ENCODE measurements at places on chromosomes 12 and 14.
A peak's percentile ranks its signal among the peaks of the same experiment; 100 is the strongest.

GRCh38 chr14:61644834-61645233 is 50.5 kb upstream of the HIF1A start:
- no peak for DNase-seq

- peak; percentile 51 for DNase-seq
Observed at GRCh38 chr12:93857279-93857938, 180.2 kb downstream of the CRADD start.

GRCh38 chr12:5554711-5555110 is 122.8 kb downstream of the NTF3 start:
- DNase-seq, result peak; percentile 72

DNA sequence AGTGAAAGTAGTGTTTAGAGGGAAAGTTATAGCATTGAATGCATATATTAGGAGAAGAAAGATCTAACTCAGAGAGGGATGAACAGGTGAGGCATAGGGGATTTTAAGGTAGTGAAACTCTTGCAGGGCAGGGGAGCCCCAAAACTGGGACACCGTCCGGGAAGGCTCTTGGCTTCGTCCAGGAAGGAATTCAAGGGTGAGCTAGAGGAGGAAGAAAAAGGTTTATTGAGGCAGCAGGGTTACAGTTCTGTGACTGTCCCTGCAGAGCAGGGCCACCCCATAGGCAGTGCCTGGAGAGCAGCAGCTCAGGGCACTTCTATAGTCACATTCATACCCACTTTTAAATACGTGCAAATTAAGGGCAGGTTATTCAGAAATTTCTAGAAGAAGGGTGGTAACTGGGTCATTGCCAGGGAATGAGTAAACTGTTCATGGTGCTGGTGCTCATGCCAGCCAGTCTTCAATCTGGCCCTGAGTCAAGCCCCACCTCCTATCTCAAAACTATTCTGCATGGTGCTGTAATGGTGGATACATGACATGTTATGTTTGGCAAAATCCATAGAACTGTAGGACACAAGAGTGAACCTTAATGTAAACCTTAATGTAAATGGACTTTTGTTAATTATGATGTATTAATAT is 1.2 kb upstream of the OAS1 start:
- DNase-seq, result no peak

- DNase-seq, result no peak
Observed at GRCh38 chr12:116365114-116365513, 87.6 kb upstream of the MED13L start.

- peak; percentile 14 for DNase-seq
Observed at GRCh38 chr12:80282761-80283160, 161.3 kb upstream of the PTPRQ start.

DNA sequence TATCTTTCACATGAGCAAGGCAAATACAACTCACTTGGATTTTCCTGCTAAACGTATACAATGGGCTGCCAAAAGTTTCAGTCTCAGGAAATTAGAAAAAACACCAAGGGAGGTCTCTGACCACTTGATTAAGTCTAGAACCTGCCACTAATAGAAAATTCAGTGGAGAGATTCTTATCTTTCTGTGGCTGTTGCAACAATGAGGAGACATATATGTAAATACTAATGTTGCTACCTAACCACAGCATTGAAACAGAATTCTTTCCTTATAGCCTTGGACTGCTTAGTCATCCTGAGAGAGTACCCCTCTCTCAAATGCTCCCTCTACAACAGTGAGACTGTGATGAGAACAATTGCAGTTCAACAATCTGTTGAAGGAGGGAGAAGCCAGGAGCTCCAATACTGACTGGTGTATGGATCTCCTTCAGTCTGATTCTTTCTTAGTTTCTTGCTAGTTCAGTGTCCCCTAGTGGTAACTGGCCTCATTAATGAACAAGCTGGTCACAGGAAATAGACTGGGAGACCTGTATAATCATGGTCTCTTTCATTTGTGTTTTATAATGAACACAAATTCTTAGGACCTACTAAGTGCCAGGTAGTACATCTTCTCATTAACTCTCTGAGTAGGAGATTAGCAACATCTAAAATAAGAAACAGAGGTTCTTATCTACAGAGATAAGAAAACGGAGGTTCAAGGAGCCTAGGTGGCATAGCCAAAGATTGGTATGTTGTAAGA is 164.5 kb downstream of the SLC38A4 start:
- DNase-seq, result peak; percentile 71

DNA sequence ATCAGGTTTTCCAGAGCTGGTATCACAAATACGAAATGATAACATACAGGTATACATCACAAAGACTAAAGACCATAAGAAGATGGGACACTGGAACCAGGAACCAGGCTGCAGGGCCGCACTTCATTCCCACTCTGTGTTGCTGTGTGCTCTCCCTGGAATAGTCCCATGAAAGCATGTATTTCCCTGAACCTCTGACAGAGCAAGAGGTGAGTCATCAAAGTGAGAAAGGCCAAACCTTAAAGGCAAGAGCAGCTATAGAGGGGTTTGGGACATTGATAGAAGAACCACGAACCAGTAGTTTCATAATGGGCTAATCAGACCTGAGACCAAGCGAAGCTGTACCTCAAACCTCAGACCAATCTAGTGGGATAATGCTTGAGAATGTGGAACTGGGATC is 283.0 kb upstream of the PRKD1 start:
- DNase-seq, result no peak

DNA sequence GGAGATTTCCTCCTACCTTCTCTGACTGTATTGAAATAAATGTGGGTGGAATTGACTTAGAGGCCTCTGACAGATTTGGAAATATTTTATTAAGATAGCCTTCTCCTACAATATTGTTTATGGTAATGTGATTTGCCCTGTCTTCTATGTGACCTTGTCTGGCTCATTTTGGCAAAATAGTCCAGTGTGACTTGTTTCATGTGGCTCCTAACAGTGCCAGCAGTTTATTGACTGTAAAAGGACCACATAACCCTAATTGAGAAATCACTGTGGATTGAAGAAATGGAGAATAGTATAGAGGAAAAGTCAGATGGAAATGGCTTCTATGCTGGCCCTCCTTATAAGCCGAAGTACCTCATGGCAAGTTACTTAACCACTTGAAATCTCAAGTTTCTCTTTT is 170.9 kb upstream of the PTPRQ start:
- no peak for DNase-seq

DNA sequence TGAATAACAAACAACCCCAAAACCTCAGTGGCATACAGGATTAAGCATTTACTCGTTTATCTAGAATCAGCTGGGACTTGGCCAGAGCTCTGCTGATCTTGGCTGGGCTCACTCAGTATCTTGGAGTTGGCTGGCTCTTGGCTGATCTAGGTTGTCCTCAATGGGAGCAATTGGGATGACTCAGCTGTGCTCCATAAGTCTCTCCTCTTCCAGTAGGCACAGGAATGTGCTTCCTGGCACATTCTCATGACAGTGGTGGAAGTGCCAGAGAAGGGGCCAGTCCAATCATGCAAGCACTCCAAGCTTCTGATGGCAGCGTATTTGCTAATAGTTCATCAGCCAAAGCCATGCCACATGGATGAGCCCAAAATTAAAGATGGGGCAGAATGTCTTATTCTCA is 41.7 kb upstream of the ANO4 start:
- DNase-seq, result no peak

All from AG09309 (cell line).